ENCODE measurements at places on chromosomes 12 and 14.

- no peak for DNase-seq
These were observed 97.9 kb upstream of the FAR2 start for GRCh38 chr12:29051221-29051620.

- no peak for DNase-seq
These were observed 9.9 kb downstream of the DPF3 start for GRCh38 chr14:72883961-72884360.

DNA sequence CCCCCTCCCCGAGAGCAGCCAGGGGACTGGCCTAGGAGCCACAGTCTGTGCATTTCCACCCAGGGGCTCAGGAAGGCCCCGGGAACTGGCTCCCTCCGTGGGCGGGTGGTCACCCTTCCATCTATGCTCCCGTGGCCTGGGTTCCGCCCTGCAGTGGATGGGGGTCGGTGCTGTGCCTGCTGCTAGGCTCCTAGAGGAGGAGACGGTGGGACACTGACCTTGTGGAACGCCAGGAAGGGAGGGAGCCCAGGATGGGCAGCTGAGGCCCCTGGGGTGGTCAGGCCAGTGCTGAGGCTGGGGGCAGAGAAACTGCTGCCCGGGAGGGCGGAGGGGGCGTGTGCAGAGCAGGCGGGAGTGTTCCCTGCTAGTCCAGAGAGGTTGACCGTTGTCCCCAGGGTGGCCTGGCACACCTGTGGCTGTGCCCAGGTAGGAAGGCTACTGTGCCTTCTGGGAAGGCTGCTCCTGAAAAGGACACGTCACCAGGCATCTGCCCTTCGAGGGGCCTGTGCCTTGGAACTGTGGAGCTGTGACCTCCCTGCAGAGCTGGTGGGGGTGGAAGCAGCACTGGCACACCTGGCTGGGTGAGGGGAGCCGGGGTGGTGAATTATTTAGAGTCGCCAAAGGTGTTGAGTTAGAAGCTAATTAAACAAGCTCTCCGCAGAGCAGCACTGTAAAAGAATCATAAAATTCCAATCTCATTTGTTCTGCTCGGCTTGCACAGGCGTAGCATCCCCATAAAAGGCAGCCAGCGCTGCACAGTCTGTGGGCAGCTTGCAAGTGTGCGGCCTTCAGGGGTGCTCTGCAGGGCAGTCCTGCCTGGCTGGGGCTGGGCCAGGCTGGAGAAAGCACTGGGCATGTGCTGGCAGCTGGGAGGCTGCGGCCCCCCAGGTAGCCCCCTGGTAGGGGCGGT lies 145.1 kb downstream of the KIF26A start:
- DNase-seq, result peak; percentile 44

GRCh38 chr12:23096321-23096720 lies 471.4 kb downstream of the ETNK1 start:
- DNase-seq, result no peak

GRCh38 chr14:93099643-93100042 lies 16.1 kb downstream of the ITPK1 start:
- no peak for DNase-seq

- no peak for DNase-seq
These were observed 26.7 kb downstream of the CLEC1A start for GRCh38 chr12:10072131-10072530.

DNA sequence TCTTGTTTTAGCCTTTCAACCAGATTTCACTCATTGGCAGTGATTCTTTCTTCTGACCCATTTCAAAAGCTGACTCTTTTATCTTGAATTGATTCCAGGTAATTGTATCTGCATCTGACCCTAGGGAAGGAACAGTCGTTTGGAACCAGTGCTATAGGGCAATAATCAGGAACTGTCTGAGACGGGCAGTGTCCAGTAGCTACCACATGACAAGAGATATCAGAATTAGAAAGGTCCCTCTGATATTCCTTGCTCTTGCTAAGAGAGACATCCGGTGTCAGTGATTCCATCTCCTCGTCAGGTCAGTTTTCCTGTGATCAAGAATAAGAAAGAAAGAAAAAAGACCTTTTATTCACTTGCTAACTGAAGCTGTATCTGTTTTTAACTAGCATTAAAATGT lies 47.8 kb upstream of the PDE3A start:
- DNase-seq, result no peak

DNA sequence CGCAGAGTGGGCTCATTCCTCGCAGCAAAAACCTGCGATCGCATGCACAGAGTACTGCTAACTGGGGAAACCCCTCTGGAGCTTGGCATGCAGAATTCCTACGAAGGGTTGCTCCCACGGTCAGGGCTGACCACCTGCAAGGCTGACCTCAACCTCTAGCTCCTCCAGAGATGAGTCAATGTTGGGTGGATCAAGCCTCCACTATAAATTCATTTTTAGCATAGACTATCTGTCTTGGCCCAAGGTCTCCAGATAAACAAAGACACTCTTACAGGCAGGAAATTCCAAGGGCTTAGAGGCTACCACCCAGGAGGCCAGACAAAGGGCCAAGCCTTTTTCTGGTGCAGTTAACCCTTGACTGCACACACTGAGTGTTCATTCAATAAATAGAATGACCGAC lies 296.5 kb downstream of the TMEM132D start:
- no peak for DNase-seq

- DNase-seq, result no peak
These were observed 1.8 kb upstream of the CKAP4 start for GRCh38 chr12:106249411-106250135.

GRCh38 chr14:100030452-100031153 lies 34.6 kb upstream of the EVL start:
- no peak for DNase-seq

GRCh38 chr12:94566345-94566744 lies 84.0 kb downstream of the TMCC3 start:
- DNase-seq, result no peak

- no peak for DNase-seq
These were observed 18.4 kb downstream of the ANO6 start for GRCh38 chr12:45234139-45234865.

DNA sequence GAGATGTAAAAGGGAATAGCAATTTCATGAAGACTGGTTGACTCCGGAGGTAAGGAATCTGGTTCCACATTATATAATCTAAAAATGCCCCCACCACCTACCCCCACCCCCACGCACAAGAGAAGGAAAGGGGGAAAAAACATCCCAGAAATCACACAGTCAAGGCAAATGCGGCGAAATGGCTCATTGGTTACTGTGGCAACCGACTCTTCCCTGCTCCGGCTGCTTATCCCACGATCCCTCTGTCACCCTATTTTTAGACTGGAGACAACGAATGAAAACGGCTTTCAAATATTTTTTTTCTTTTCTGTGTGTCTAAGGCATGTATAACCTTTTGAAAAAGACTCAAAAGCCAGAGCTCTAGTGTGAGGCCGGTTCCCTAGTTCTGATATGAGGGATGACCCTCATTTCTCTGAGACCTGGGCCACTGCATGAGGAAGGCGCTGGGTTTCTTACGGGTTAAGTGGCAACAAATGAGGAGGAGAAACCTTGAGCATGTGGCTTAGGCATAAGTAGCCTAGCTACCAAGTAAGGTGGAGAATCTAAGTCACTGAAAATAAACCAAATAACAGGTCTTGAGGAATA lies 148.3 kb upstream of the GRIN2B start:
- DNase-seq, result no peak

- no peak for DNase-seq
These were observed 35.7 kb downstream of the SSH1 start for GRCh38 chr12:108821407-108822397.

DNA sequence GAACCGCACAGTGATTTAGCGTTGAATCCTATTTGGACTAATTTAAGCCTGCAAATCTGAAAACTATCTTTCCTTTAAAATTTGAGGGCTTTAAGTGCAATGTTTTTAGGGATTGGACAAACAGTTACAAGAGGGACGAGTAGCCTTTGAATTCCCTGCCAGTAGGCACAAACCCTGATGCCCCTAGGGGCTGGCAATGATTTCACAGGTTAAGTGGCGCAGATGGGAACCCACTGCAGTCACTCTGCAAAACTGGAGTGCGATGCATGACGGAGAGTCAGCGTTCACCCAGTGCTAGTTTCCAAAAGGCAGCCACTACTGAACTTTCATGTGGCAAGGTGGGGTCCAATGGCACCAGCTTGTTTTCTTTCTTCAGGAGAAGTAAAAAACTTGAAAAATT lies 99.4 kb upstream of the FRMD6 start:
- no peak for DNase-seq

DNA sequence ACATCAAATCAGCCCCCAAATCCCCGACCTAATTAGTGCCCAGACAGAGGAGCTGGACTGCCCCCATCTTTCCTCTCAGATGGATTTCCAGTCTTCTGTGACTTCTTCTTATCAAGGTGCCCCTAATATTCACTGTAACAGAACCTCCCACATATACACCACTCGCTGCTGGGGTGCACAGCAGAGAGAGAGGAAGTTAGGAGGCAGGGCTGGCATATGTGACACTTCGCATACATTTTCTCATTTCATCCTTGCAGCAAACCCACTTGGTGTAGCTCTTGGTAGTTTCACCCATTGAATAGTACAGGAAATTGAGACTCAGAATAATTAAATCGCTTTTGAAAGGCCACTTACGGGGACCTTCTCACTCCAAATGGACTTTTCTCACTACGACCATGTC lies 56.5 kb upstream of the CCND2 start:
- no peak for DNase-seq

DNA sequence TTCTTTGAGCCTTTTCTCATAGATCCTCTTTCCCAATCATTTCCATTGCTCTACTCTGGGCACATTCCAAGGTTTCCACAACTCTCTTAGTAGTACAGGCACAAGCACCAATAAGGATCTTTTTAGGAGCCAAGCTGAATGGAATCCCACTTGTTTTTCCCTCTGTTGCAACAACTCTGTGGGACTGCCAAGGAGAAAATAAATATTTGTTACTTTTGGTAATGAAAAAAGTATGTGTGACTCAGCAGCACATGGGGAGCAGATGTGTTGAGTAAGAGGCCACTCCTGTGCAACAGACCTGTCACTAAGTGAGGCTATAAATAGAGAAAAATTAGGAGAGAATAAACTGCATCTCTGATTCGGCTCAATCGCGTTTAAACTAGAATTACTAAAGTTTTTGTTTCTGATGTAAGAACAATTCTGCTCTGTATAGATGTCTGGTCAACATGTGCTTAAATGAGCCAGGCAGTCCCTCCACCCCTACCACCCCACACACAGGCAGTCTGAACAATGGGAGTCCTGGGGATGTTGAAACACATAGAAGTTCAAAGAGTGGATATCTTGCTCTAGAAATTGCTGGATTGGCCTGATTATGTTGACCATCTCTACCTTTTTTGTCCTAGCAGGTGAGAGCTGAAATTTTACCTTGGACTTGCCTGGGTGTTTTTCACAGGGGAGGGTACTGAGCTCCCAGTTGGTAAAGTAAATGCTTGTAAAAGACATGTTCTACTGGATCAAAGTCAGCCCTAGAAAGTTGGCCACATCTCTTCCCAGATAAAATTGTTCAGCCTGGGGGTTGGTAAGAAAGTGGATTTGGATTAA lies 244.3 kb upstream of the NOVA1 start:
- no peak for DNase-seq

DNA sequence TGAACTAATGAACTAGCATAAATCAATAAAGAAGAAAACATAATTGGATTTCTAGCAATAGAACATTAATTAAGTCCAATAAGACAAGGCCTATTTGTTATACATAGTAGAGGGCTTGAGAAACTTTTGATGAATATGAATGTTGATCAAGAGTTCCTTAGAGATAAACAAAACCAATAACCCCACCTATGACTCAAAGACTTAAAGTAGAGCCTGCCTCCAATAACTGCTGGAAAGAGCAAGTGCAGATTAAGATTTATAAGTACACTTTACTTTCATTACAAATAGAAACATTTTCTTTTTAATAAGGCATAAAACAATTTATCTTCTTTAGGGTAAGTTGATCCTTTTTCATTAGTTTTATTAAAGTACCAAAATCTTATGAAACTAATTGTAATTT lies 185.7 kb downstream of the SRGAP1 start:
- DNase-seq, result no peak

GRCh38 chr14:63180011-63180410 lies 24.2 kb upstream of the RHOJ start:
- DNase-seq, result no peak

DNA sequence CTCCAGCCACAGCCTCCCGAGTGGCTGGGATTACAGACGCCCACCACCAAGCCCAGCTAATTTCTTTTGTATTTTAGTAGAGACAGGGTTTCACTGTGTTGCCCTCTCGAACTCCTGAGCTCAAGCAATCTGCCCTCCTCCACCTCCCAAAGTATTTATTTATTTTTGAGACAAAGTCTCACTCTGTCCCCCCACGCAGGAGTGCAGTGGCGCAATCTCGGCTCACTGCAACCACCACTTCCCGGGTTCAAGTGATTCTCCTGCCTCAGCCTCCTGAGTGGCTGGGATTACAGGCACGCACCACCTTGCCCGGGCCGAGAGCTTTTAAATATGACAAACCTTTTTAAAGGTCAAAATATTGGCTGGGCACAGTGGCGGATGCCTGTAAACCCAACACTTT lies 14.6 kb downstream of the NUMB start:
- no peak for DNase-seq

GRCh38 chr12:111395336-111396187 lies 10.2 kb upstream of the SH2B3 start:
- DNase-seq, result no peak

- no peak for DNase-seq
These were observed 82.4 kb downstream of the ITPK1 start for GRCh38 chr14:93033084-93033982.

DNA sequence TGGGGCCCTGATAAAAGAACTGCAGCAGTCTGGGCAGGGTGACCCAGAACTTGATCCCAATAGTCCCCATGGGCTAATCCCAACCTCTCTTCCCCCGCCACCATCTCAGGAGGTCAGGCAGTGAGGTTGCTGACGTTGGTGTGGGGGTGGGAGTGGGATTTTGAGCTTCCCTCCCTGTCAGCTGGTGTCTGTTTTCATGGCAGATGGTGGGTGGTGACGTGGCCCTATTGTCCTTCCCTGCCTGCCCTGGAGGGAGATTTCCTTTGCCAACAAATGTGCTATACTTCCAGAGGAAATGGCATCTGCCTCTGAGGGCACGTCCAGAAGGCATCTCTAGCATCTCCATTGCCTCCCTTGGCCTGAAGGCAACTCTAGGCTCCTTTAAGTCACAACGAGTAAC lies 37.7 kb downstream of the NEUROD4 start:
- DNase-seq, result no peak

DNA sequence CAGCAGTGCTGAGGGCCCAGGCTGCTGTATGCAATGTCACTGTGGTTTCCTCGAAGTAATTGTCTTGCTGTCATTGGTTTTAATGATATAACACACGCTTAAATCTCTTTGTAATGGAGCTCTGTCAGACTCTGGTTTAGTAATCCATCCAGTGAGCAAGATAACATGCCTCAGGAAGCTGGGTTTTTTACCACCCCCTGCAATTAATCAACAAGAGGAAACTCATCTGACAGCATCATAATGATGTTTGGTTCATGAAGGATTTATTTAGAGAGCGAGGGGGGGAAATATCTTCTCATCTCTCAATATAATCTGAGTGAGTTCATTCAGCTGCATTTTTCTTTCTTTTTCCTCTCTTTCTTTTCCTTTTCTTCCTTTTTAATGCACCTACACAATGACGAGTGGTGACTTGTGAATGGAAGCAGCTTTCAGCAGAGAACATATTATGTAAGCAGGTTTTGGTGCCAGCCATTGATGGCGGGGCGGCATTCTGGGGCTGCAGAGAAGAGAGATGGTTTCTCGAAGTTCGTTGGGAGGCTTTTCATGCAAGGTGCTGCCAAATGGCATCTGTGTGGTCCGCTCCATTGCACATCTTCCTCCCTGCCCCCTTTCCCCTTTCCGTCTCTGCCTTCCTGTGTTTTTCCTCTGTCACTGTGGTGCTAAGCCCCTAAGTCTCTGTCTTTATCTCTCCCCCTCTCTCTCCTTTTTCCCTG lies 6.7 kb downstream of the RPH3A start:
- no peak for DNase-seq

All from NCI-H510A (cell line).